Peyer's patch (tissue), 4 donors: ENCODE measurements at places on chromosomes 6 and 20. TPM values are rescaled to one million over a fixed set of nuclear protein-coding genes. Genes with fewer than 3 reads are reported as not detected.

GRCh38 chr6:154504865-154505449 is 5.5 kb downstream of the CNKSR3 start:
- no peaks in the 10 kb centered on the region for H3K27me3 ChIP-seq
- H3K4me3 ChIP-seq = no peak overlapping the region
- DNase-seq = no peak
- H3K4me1 ChIP-seq = peaks cover 47% of the 10 kb centered on the region
- H3K27ac ChIP-seq = no peak overlapping the region

- no peaks in the 10 kb centered on the region for H3K27me3 ChIP-seq
- H3K4me3 ChIP-seq = no peak overlapping the region
- H3K27ac ChIP-seq = no peak overlapping the region
- H3K4me1 ChIP-seq = no peaks in the 10 kb centered on the region
- no peaks in the 10 kb centered on the region for H3K36me3 ChIP-seq
Measured at GRCh38 chr20:55273149-55273548, 732.2 kb downstream of the CBLN4 start.

DNA sequence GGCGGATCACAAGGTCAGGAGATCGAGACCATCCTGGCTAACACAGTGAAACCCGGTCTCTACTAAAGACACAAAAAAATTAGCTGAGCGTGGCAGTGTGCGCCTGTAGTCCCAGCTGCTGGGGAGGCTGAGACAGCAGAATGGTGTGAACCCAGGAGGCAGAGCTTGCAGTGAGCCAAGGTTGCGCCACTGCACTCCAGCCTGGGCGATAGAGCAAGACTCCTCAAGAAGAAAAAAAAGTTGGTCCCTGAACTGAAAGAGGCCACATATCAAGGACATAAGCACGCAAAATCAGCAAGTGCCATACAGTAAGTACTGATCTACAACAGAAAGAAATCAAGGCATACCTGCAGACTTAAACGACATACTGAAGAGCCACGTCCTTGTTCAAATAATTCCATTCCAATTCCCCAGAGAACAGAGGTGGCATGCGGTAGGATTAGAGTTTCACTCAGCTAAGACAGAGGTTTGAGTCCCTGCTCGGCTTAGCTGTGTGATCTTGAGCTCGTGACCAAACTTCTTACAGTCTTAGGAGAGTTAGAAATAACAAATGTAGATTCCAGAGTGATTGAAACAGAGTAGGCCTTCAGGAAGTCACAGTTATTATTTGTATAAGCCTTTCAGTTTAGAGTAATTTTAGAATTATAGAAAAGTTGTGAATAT is 29.2 kb downstream of the B4GALT5 start:
- DNase-seq = no peak
- no peaks in the 10 kb centered on the region for H3K27me3 ChIP-seq
- H3K27ac ChIP-seq = no peak overlapping the region
- H3K4me3 ChIP-seq = no peak overlapping the region
- H3K4me1 ChIP-seq = peaks cover 74% of the 10 kb centered on the region
- no peaks in the 10 kb centered on the region for H3K36me3 ChIP-seq

- no peaks in the 10 kb centered on the region for H3K27me3 ChIP-seq
- no peak for DNase-seq
- H3K36me3 ChIP-seq = no peaks in the 10 kb centered on the region
- no peak overlapping the region for H3K27ac ChIP-seq
- H3K4me1 ChIP-seq = no peaks in the 10 kb centered on the region
Measured at GRCh38 chr20:52246366-52246765, 54.8 kb upstream of the ZFP64 start.

Gene PLG
- total RNA-seq = not detected
